Upper lobe of right lung (tissue), 1 donor: ENCODE measurements at places on chromosomes 5 and 9. TPM values are rescaled to one million over a fixed set of nuclear protein-coding genes. Genes with fewer than 3 reads are reported as not detected.

The GDA gene
- 0.20 TPM for total RNA-seq

The PCDHGB3 gene
- 2.6 TPM for total RNA-seq

The ST6GALNAC4 gene
- 58.8 TPM for total RNA-seq

DNA sequence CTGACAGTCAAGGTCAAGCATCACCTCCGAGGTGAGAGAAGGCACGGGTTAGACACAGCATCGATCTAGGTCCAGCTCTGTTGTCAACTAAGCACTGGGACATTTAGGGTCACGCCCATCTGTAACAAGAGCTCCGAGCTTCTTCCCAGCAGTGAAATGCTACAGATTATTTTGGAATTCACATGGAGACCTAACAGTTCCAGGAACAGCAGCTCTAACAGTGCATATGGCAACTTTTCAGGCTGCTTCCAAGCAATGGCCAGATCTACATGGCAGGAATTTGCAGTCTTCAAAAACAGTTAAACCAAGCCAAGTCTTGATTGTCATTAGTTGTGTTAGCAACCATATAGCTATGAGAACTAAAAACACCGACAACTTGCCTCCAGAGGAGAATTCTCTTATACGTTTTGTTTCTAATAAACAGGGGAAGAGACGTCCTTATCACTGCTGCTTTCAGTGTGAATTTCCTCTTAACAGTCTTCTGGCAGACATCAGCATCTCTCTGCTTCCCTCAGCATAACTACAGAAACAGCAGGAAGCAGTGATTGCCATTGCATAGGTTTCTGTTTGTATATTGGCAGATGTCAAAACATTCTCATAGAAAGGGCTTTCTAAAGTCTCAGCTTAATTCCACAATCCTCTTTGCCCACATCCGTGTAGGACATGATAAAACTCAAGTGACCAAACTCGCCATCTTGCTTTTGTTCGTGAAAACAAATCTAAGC, 242.1 kb upstream of the DAPK1 start:
- no peak overlapping the region for H3K4me3 ChIP-seq
- DNase-seq: no peak
- no peaks in the 10 kb centered on the region for H3K36me3 ChIP-seq
- no peaks in the 10 kb centered on the region for H3K27me3 ChIP-seq
- no peaks in the 10 kb centered on the region for H3K4me1 ChIP-seq
- no peak overlapping the region for H3K27ac ChIP-seq

GRCh38 chr9:70143394-70144130, 99.9 kb downstream of the MAMDC2 start:
- H3K27ac ChIP-seq: no peak overlapping the region
- peaks cover 7% of the 10 kb centered on the region for H3K36me3 ChIP-seq
- no peak overlapping the region for H3K4me3 ChIP-seq
- no peaks in the 10 kb centered on the region for H3K27me3 ChIP-seq
- H3K4me1 ChIP-seq: no peaks in the 10 kb centered on the region

DNA sequence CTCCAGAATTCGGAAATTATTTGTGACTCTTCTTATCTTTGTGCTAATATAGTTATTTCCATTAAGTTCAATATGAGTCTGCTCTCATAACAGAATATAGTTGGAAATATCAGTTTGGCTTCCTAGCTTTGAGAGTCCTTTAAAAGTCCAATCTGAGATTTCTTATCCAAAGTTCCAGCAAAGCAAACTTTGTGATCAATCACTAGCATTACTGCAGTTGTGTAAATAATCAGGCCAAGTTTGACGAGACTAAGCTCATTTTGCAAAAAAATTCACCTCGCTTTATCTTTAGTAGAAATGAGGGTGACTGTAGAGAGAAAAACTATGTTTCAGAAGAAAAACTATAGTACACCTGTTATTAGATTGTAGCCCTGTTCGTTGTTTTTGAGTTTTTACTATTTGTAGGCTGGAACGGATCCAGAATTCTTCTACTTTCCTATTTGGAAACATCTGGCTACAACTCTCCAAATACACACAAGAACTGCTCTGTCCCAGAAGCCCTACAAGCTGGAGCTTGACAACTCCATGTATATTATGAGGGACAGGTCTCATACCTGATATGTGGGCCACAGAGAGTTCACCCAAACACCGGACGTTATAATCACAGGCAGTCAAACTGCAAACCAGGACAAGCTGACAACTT, 47.8 kb downstream of the RAPGEF1 start:
- no peak overlapping the region for H3K4me3 ChIP-seq
- no peak overlapping the region for H3K27ac ChIP-seq
- no peaks in the 10 kb centered on the region for H3K36me3 ChIP-seq
- no peak for DNase-seq
